Stimulated activated CD4-positive, alpha-beta T cell treated with anti-CD3 and anti-CD28 coated beads, Interleukin-4, amount 100 ng/mL, for 48 hours (primary cell): ENCODE measurements at places on chromosomes 16 and 17.

DNA sequence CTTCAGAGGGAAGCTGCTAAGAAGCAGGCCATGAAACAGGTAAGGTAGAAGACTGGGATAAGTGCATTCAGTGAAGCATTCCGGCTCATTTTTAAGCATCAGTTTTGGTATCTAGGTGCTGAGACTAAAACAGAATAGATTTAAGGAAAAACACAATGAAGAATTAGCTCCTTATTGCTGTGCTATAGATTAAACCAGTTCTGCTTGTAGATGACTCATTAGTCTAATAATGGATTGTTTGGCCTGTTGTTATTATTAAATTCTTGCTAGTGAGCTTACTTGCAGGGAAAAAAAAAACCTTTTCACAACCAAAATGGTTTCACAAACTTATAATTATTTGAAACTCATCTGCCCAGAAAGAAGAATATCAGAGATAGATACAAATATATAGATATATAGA lies 55.9 kb downstream of the NSRP1 start:
- no peak for DNase-seq

DNA sequence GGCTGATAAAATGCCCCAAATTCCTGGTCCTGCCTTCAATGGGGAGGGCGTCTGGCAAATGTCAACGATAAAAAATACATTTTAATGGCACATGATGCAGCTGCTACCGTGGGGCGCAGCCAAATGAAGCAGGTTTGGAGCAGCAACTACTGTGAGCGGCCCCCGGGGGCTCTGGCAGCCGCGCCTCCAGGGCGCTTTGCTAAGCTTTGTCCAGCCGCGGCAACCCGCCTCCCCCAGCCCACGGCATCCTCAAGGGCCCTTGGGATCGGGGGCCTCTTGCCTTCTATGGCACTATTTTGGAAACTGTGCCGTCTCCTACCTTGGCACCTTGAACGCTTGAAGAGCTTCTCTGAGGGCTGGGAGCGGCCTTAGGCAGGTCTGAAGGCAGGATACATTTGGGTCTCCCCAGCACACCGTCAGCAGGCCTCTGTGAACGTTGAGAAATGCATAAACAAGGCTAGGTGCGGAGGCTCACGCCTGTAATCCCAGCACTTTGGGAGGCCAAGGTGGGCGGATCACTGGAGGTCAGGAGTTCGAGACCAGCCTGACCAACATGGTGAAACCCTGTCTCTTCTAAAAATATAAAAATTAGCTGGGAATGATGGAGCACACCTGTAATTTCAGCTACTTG lies 25.1 kb downstream of the TBX4 start:
- no peak for DNase-seq

- DNase-seq, result no peak
Measured at GRCh38 chr16:23423496-23424049, 29.4 kb downstream of the COG7 start.

DNA sequence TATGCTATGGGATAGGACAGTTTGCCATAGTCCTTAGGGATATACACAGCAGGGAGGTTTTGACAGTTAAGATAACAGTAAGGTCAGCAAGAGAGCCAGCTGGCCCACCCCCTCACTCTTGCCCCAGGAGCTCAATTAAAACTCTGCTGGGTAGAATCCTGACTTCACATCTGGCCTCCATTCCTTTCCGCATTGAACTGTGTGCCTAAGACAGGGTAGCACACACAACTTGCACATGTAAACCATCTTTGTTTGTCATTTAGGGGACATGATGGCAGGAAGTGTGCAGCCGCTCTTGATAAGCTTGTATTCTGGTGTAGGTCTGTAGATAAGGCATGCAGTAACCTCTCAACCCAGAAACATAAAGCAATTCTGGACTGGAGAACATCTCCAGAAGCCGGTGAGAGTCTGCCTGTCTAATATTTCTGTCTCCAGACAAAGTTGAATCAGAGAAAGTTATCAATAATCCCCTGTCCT lies 5.2 kb downstream of the MINK1 start:
- DNase-seq, result no peak

DNA sequence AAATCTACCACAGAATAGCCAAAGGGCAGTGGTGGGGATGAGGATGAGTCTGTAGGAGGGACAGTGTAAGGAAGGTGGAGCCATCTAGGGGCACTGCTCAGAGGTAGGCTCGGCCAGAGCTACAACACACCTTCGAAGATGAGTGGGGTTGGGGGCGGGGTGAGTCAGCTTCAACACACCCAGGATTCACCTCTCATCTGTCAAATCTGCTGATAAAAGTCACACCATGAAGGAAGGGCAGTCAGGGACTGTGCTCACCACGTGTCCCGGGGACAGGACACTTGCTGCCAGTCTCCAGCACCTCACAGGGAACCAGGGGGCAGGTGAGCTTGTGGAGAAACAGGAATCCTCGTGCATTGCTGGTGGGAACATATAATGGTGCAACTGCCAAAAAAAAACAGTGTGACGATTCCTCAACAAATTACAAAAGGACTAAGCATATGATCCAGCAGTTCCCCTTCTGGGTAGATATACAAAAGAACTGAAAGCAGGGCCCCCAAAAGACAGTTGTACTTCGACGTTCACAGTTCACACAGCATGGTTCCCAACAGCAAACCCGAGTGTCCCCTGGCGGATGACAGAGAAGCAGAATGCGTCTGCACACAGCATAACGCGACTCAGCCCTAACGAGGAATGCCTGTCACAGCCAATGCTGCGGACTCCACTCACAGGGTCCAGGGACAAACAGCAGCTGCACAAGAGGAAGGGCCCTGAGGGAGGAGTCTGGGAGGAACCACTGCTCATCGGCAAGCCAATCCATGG lies 133.1 kb downstream of the ANKRD11 start:
- DNase-seq, result peak; percentile 63

DNA sequence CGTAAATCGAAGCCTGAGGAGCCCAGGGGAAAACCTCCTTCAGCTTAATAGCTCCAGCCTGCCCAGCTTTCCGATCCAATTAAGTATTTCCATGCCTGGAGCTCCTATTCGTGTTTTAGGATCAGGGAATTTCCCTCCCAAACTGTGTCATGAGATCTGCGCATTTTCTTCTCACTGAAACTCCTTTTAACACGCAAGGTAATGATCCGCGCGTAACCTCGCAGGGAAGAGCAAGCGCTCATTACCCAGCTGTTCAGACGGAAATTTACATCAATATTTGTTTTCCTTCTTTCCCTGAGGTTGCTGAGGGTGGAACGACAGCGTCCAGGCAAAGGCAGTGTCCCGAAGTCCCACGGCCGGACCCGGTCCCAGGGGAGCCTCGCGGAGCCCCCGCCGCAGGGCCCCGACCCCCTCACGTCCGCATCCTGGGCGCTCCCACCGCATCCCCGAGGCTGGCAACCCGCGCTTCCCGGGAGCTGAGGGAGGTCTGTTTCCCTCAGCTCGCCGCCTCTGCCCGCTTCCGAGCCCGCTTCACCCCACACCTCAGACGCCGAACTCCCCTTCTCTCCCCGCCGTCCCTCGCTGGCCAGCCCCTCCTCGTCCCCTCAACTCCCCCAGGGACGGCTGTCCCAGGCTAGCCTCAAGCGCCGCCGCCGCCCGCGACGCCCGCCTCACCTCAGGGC lies 415 bp downstream of the ABCA5 start:
- DNase-seq, result no peak

GRCh38 chr17:39568702-39569101 lies 39.0 kb downstream of the NEUROD2 start:
- DNase-seq, result no peak

- DNase-seq, result no peak
Measured at GRCh38 chr16:65932350-65933072, 434.0 kb upstream of the CDH5 start.

DNA sequence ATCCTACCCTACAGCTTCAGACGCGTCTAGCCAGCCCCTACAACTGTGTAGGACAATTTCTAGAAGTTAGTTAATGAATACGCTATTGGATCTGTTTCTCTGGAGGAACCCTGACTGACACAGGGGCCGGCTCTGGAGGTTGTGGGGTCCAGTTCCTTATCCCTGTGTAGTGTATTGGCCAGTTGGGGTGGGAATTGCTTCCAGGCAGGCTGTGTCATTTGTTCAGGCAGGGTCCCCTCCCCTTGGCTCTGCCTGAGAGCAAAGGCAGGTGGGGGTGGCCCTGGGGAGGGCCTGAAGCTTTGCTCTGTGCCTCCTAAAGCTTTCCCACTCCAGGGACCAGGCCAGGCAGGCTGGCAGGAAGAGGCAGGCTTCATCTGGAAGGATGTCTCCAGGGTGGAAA lies 11.7 kb upstream of the CETP start:
- DNase-seq, result no peak

DNA sequence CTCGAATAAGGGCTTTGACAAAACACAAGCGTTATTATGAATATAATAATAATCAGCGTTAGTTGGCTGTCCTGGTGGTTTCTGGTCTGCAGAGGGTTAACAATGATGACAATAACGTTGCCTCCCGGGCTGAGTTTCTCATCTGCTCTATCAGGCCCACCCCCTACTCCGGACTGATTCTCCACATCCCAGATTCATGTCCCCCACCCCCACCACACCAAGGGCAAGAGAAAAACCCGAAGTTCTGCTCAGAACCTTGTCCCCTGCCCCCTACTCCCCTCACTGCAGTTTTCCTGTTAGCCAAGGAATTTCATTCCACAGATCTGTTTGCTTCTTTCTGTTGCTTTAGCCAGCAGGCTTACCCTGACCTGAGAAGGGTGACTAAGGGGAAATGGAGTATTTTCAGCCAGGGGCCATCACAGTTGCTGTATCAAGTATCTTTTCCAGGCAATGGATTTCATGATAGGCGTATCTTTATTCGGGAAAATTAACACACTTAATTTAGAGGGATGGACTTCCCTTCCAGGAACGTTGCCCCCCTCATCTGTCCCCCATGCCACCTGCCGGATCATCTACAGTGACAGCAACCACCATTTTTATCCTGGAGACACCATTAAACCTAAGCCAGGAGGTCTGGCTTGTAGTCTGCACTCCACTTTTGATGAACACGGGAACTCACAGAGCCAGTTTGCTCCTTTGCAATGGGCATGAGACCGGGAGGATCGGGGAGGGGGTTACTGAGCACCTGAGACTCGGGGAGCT lies 23.7 kb downstream of the ALOX15 start:
- DNase-seq, result no peak
